Left cardiac atrium (tissue), 4 donors: ENCODE measurements at places on chromosomes 2 and 18. TPM values are rescaled to one million over a fixed set of nuclear protein-coding genes. Genes with fewer than 3 reads are reported as not detected.

Gene PREB
- total RNA-seq, result 50.1 TPM

DNA sequence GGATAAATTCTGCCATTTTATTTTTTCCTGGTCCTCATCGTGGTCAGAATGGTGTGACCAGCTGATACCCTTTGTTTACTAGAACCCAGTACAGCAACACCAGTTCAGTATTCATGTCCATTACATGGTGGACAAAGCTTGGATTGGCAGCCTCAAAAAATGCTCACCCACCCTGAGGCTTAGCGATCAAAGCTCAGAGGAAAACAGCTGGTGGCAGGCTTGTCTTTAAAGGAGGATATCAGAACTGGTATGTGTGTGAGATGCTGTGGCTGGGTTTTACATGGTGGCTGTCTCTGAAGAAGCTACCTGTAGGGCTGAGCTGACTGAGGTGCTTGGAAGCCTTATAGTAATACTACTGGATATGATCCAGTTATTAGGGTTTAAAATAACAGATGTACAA, 471.1 kb upstream of the MEX3C start:
- DNase-seq, result no peak

Gene CLEC4F
- 0.12 TPM for total RNA-seq

- no peak for DNase-seq
Observed at GRCh38 chr2:76930056-76930744, 592.0 kb downstream of the LRRTM4 start.

DNA sequence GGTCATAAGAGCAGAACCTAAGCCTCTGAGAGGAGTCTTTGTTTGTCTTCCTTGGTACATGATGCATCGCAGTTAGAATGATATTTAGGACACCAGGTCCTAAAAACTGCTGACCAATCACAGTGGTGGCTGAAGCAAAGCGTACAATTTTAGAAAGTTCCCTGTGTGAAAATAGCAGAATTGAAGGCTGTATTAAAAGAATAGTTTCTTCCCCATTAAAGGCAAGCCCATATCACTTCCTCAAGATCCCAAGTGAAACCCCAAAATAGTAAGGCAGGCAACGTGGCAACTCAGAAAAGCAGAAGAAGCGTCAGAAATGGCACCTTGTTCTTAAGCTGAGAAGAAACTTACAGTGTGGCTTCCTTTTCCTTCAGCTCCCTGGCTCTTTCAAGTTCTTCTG, 154.8 kb upstream of the PGAP1 start:
- no peak for DNase-seq

Gene REG1B
- total RNA-seq, result not detected

DNA sequence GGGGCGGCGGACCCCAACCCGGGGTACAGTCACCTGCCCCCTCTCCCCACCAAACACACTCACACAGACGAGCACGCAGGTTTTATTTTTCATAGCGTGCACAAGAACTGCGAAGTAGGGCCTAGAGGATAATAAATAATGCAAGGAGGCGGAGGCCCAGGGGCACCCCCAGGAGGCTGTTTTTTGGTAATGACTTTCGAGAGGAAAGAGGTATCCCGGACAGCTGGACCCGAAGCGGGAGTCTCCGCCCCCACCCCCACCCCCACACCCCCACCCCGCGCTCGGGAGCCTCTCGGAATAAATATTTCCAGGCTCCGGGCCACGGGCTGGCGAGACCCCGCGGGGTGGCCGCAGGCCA, 3.4 kb downstream of the CYP26B1 start:
- no peak for DNase-seq

Gene AGXT
- 0.24 TPM for total RNA-seq

DNA sequence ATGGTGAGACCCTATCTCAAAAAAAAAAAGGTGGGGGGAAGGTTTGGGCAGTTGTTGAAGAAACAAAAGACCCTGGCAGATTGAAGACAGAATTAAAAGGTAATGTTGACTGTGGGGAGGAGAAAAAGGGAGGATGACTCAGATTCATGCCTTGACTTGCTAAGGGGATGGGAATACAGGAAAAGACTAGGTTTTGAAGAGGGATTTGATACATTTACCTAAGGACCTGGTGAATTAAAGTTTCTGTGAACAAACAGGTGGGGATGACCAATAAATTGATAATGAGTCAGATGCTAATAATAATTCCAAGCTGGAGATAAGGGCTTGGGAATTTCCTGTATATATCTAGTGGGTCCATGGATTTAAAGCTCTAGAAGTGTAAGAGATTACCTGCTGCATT, 27.6 kb downstream of the TTR start:
- DNase-seq, result no peak

DNA sequence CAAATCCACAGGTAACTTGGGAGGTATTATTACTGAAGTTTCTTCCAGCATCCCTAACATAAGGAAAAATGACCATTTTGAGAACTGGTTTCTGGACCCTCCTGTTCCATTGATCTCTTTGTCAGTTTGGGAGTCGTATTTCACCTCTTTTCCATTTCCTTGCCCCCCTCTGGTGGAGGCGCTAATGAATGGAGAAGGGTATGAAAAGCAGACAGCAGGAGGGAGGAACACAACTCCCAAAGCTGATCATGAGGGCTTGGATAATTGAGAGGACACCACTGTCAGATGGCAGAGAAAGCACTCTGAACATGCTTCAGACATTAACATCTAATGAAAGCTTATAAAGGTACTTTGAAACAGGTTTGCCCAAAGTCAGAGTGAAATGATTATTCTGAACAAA, 56.6 kb upstream of the TLK1 start:
- DNase-seq, result no peak

Gene D2HGDH
- 16.9 TPM for total RNA-seq

Gene WIPF1
- total RNA-seq, result 29.9 TPM

DNA sequence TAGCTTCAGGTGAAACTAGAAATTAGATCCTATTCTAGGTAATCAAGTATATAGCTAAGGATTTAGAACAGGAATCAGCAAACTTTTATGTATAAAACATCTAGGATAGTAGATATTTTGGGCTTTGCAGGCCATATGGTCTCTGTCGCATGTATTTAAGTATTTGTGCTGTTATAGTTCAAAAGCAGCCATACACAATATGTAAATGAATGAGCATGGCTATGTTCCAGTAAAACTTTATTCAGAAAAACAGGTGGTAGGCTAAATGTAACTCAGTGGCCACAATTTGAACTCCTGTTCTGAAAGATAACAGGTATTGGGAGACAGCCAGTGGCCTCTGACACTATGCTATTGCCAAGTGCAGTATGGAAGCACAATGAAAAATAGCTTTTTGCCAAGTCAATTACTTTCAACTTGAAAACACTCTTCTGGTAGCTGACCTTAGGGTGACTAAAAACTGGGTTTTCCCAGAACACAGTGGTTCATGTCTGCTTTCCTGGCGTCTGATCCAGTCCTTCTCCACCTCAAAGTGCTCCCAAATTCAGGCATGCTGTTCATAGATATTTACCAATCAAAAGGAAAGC, 304.7 kb upstream of the SYT4 start:
- DNase-seq, result no peak

Gene RAB11FIP5
- total RNA-seq, result 31.8 TPM

GRCh38 chr2:100401268-100401667, 16.2 kb downstream of the CHST10 start:
- no peak for DNase-seq

DNA sequence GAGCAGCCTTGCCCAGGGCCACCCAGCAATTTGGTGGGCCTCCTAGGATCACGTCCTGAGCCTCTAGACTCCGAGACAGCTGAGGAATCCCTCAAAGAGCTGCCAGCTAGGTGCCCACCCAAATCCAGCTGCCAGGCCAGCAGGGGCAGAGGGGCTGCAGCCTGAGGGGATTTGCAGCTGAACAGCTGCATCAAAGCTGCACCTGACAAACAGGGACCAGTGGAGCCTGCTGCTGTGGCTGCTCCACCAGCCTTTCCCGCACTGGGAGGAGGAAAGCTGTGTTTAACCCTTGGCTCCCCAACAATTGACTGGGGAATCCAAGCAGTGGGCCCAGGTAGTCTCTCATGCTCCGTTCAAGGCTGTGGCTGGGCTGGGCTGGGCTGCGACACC, 8.2 kb downstream of the ADRA2B start:
- DNase-seq, result no peak

Gene GCC2
- 18.4 TPM for total RNA-seq

DNA sequence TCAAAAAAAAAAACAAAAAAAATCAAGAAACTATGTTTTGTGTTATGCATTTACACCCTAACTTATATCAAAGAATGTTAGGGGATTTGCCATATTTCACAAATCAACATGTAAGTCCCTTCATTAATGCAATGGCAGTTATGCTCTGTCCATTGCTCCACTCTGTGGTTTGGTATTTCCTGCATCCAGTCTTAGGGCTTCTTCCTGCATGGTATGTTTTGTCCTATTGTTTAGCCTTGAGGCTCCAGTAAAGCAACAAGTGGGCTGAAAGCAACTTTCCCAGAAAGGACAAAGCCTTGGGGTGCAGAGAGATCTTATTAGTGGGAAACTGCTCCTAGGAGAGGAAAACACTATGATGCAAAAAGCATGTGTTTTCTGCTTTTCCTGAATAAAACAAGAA, 474.1 kb downstream of the IRS1 start:
- DNase-seq, result no peak

- DNase-seq, result no peak
Observed at GRCh38 chr2:52097071-52097470, 1065.1 kb upstream of the NRXN1 start.

Gene ALKAL2
- 0.68 TPM for total RNA-seq

DNA sequence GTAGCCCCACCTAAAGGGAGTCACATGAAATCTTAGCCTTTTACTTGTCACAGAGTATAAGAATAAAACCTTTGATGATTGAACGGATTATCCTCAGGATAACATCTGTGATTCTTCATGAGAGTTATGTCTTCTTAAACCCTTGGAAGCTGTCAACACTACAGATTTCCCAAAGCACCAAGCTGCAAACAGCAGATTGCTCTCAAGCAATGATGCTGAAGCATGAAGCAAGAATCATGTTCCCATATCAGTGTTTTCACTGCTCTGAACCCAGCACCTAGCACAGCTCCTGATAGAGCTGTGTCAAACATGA, 47.6 kb upstream of the CELF4 start:
- DNase-seq, result no peak

GRCh38 chr2:223860809-223861738, 23.7 kb upstream of the AP1S3 start:
- no peak for DNase-seq

GRCh38 chr2:168200930-168201583, 46.3 kb downstream of the STK39 start:
- DNase-seq, result no peak
